Amniotic stem cell (primary cell): ENCODE measurements at places on chromosomes 3 and 15.

DNA sequence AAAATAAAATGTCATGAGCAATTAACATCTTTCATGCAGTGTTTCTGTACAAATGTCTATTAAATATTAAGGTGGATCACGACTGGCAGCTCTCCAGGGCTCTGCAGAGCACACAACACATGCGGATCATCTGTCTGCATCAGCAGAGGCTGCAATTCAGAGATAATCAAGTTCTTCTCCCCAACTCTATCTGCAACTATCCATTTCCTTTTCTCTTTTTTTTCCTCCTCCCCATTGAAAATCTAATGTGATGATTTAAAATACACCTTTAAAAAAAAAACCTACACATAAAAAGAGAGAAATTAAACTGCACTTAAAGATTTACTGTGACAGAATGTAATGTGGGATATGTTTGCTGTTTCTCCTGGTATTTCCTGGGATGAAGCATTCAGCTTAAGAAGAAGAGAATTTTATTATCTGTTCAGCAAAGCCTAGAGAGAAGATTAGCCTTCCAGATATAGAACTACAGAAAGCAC, 352.6 kb upstream of the CCDC54 start:
- no peak for DNase-seq

DNA sequence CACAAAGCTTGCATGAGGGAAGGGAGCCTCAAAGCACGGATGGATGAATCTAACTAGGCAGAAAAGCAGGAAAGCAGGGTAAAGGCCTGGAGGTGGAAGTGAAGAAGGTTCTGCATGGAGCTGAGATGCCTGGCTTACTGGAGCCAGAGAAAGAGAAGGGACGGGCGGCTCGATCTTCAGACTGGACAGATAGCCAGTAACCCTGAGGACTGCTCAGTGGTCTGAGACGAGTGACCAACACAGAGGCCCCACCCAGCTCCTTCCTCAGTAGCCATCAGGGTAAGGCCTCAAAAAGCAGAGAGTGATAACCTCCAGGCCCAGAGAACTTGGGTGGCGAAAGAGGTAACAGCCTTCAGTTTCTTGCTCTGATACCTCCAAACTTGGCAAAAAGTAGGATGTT, 6.4 kb downstream of the CLN6 start:
- no peak for DNase-seq

GRCh38 chr3:13010780-13011572, 62.3 kb downstream of the IQSEC1 start:
- DNase-seq = no peak

GRCh38 chr3:181716966-181717365, 5.2 kb downstream of the SOX2 start:
- DNase-seq = no peak
